ENCODE measurements at places on chromosomes 12 and 14. TPM values are rescaled to one million over a fixed set of nuclear protein-coding genes. Genes with fewer than 3 reads are reported as not detected.

- no peak for DNase-seq
These were observed 235.7 kb downstream of the CACNA1C start for GRCh38 chr12:2288471-2288870.

GRCh38 chr12:2341871-2342270 is 289.1 kb downstream of the CACNA1C start:
- DNase-seq: no peak

DNA sequence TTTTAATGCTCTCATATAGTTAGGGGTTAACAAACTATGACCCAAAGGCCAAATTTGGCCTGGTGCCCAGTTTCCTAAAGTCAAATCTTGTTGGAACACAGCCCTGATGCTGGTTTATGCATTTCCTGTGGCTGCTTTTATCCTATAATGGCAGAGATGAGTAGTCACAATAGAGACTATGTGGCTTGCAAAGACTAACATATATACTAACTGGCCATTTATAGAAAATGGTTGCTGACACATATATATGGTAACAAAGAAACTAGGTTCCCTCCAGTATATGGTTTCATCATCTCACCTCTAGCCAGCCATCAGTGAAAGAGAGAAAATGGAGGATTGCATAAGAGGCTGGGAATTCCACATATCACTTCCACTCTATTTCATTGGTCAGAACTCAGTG is 10.8 kb downstream of the NAV3 start:
- peak; percentile 92 for DNase-seq

GRCh38 chr12:24565300-24565699 is 383.6 kb downstream of the BCAT1 start:
- no peak for DNase-seq

GRCh38 chr14:28407996-28408395 is 358.6 kb upstream of the FOXG1 start:
- no peak for DNase-seq

- DNase-seq: no peak
These were observed 3.6 kb downstream of the CMKLR1 start for GRCh38 chr12:108335349-108336119.

GRCh38 chr12:111687255-111687654 is 1.4 kb downstream of the ACAD10 start:
- peak; percentile 58 for DNase-seq

- no peak for DNase-seq
These were observed 104.0 kb downstream of the MNAT1 start for GRCh38 chr14:60838601-60839000.

- DNase-seq: peak; percentile 83
These were observed 214.3 kb upstream of the CDKN3 start for GRCh38 chr14:54182419-54183045.

- DNase-seq: no peak
These were observed 111.2 kb downstream of the RFLNA start for GRCh38 chr12:124406043-124406442.

GRCh38 chr12:50765095-50765911 is 1.4 kb downstream of the ATF1 start:
- DNase-seq: peak; percentile 71

DNA sequence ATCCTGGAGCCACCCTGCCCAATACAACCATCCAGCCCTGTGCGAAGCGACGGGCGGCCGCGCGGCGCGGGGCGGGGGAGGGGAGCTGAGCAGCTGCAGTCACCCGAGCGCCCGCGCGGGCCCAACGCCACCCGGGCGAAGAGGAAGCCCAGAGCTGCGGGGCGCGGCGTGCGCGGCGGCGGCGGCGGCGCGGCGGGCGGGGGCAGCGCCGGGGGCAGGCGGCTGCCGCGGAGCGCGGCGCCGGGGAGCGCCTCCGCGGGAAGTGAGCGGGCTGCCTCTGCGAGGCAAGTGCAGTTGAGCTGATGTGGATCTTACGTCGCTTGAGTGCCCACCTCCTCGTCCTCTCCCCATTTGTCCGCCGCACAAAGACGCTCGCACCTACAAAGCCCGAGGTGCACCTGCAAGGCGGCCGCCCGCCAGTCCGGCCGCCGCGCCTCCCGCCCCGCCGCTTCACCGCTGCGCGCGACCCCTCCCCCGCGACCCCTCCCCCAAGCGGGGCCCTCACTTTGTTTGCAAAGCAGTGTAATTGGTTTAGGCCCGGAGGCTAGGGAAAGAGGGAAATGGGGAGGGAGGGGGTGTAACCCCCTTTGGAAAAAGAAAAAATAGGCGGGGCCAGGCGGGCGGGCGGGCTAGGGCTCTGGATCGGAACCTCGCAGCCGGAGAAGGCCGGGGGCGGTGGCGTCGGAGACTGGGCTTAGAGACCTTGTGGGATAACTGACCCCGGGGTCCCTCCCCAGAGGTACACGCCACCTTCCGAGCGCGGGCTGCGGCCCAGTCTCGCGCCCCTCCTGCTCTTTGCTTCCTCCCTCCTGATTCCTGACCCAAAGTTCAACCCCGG is at the start of the genes FOXA1 and TTC6:
Gene FOXA1 (minus strand): TSS at position 279 of the 838 bp plus-strand sequence. CDS start 277 bp downstream, at position 2.
Gene TTC6 (plus strand): TSS at position 659 of the 838 bp plus-strand sequence. CDS start 26,436 bp downstream, outside the sequence.
- peak; percentile 37 for DNase-seq

GRCh38 chr12:54000116-54001114 is at the start of gene HOXC9:
TSS of gene HOXC9 (plus strand) at chr12:54000161. CDS start at chr12:54000189, 28 bp downstream.
- no peak for DNase-seq

BIN2 gene
- total RNA-seq: not detected

IL26 gene
- total RNA-seq: not detected

SLC6A12 gene
- not detected for total RNA-seq

FSCB gene
- total RNA-seq: not detected

TAS2R8 gene
- total RNA-seq: not detected

NUMB gene
- 51.6 TPM for total RNA-seq

All from lung microvascular endothelial cell (primary cell).